Left kidney (tissue), 8 donors: ENCODE measurements at places on chromosomes 7 and 10. TPM values are rescaled to one million over a fixed set of nuclear protein-coding genes. Genes with fewer than 3 reads are reported as not detected.

DNA sequence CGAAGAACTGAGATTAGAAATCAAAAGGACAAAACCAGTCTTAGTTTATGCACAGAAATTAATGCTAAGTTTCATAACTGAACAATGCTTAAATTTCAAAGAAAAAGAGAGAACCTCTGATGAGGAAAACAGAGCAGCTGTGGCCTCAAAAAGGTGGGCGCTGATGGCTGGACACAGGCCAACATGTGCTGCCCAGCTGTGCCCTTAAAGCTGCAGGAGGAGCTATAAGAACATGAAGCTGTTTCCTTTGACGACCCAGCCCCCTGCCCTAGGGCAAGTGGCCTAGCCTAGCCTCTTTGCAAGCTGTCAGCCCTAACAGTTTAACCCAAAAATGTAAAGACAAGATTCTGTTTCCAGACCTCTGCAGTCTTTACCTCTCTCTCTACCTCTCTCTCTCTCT, 107.7 kb downstream of the GRID1 start:
- DNase-seq: no peak

GRCh38 chr10:132815168-132815857, 29.4 kb upstream of the NKX6-2 start:
- DNase-seq: no peak

- no peak for DNase-seq
Measured at GRCh38 chr10:124494046-124494807, 32.6 kb downstream of the LHPP start.

- DNase-seq: no peak
Measured at GRCh38 chr7:104973909-104974415, 40.0 kb upstream of the KMT2E start.

GRCh38 chr7:272631-273030, 17.3 kb upstream of the FOXL3 start:
- DNase-seq: no peak

DNA sequence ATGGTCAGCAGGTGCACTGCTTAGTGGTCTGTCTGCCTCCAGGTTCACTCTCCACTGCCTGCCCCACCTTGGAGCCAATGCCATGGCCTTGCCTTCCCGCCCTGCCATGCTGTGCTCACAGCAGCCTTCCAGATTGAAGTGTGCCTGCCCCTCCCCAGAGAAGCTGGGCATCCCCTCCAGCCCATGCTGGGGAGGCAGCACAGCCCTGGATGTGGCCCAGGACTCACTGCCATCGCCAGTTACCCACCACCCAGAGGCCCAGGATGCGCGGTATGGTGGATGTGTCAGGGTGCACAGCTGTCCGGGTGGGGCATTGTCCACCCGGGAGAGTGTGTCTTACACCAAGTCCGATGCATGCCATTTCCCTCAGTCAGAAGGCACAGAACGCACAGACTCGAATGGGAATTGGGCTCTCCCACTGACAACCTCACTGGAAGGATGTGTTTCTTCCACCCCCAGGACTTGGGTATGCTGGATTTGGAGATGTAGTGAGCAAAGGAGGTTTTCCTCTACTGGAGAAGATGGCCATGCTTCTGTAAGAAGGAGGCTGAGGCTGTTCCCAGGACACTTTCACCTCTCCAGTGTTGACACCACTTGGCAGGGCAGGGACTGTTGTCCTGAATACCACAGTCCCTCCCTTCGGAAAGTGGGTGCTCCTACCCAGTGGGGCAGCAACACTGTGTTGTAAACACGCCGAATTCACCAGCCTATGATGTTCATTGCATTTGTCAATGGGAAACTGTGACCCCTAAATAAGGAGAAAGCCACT, 122.0 kb downstream of the ADARB2 start:
- DNase-seq: no peak

- DNase-seq: peak; percentile 54
Measured at GRCh38 chr10:69413221-69413865, 3.4 kb downstream of the TACR2 start.

DLX6 gene
- not detected for polyA plus RNA-seq

FASTK gene
- 47.8 TPM for polyA plus RNA-seq

PRKAR2B gene
- polyA plus RNA-seq: 41.2 TPM

BHLHA15 gene
- polyA plus RNA-seq: not detected

COL1A2 gene
- polyA plus RNA-seq: 746 TPM

SLC37A3 gene
- 63.4 TPM for polyA plus RNA-seq

INHBA gene
- 4.0 TPM for polyA plus RNA-seq
